ENCODE measurements at places on chromosomes 13 and 19. TPM values are rescaled to one million over a fixed set of nuclear protein-coding genes. Genes with fewer than 3 reads are reported as not detected.
A peak's percentile ranks its signal among the peaks of the same experiment; 100 is the strongest.

The ZNF575 gene
- not detected for total RNA-seq

The LCP1 gene
- total RNA-seq: not detected

The PRTN3 gene
- total RNA-seq: not detected

The TEX101 gene
- total RNA-seq: not detected

The KL gene
- not detected for total RNA-seq

DNA sequence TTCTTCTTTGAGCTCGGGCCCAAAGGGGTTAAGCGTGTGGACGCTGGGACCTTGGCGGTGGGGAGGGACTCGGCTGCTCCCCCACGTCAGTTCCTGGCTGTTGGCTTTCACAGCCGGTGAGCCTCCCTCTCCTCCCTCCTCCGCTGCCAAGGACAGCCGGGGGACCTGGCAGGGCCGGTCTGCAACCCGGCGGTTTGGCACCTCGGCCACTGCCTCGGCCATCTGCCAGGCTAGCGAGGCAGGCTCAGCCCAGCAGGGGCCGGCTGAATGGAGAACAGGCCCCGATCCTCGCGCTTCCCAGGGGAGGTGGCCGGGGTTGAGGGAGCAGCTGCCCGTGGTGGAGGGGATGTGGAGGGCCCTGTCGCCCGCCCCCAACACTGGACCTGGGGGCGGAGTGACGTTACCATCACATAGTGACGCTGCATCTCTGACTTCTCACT, 5.0 kb downstream of the TLE5 start:
- DNase-seq: peak; percentile 49

GRCh38 chr19:45667620-45668341, at the start of gene GIPR:
Gene GIPR, plus strand, starts transcription at chr19:45668221. Its CDS starts 1,300 bp downstream, at chr19:45669521.
- DNase-seq: peak; percentile 26

GRCh38 chr13:81017513-81018152, 676.7 kb upstream of the SPRY2 start:
- peak; percentile 49 for DNase-seq

- DNase-seq: no peak
Measured at GRCh38 chr13:48275507-48275906, 28.0 kb upstream of the RB1 start.

- DNase-seq: no peak
Measured at GRCh38 chr19:51227966-51228365, 3.1 kb downstream of the CD33 start.

GRCh38 chr13:36352350-36352749, 6.2 kb upstream of the SPART start:
- no peak for DNase-seq

- peak; percentile 98 for DNase-seq
Measured at GRCh38 chr13:72290962-72291681, 424.1 kb upstream of the DACH1 start.

DNA sequence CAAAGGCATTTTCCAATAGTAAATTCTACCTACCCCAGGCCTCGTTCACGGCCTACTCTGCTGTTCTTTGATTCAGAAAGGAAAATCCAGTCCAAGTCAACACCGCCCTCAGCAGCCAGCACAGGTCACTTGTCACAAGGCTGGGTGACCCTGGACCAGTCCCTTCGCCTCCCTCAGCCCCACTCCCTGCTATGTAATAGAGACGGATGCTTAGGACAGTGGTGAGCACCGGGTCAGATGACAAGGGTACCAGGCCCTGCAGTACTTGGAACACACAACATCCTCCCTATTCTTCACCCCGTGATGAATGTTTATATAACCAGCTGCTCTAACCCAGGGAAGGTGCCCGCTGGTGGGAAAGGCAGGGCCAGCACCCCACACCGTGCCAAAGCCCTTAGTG, 14.3 kb downstream of the LATS2 start:
- DNase-seq: no peak

GRCh38 chr13:60182907-60183306, 19.2 kb upstream of the DIAPH3 start:
- no peak for DNase-seq

- DNase-seq: no peak
Measured at GRCh38 chr19:2089001-2089711, 7.0 kb downstream of the MOB3A start.

- DNase-seq: peak; percentile 38
Measured at GRCh38 chr19:50460161-50460765, 16.0 kb upstream of the EMC10 start.

GRCh38 chr19:46607448-46607841, 6.3 kb downstream of the CALM3 start:
- no peak for DNase-seq

DNA sequence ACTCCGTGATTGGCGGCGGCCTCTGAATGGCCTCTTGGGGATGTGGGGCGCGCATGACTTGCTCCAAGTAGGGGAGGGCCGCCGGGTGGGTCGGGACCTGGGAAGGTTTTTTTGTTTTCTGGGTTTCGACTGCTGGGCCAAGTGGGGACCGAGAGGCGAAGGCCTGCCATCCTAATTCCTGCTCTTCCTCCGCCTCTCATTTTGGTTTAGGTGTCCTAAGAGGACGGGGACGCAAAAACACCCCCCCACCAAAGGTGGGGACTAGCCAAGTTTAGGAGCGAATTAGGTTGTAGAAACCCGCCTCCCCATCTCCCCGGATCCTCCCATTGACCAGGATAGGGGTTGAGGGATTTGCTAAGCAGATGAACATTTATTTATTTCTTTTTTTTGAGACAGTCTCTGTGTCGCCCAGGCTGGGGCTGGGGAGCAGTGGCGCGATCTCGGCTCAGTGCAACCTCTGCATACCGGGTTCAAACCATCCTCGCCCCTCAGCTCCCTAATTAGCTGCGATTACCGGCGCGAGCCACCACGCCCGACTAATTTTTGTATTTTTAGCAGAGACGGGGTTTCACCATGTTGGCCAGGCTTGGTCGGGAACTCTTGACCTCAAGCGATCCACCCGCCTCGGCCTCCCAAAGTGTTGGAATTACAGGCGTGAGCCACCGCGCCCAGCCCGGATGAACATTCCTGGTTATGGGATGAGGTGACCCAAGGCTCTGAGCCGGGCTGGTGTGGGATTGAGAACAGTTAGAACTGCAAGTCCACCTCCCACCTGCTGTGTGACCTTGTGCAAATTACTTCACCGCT, 838 bp downstream of the PPP2R1A start:
- peak; percentile 55 for DNase-seq

DNA sequence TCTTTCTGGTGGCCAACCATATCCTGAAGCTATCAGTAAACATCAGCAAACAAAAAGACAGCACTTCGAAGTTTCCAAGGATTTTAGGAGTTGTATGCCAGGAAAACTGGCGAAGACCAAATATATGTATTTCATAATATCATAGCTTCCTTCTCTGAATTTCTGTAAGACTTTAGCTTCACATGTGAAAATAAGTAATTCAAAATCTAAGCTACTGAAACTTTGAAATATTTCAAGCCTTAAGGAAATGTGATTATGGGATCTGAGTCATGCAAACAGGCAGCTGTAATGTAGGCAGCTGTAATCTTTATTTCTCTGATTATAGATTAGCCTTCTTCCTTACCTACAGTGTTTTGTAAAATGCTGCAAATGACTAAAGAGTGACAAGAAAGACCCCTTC, 70.7 kb upstream of the ANKRD10 start:
- peak; percentile 42 for DNase-seq

DNA sequence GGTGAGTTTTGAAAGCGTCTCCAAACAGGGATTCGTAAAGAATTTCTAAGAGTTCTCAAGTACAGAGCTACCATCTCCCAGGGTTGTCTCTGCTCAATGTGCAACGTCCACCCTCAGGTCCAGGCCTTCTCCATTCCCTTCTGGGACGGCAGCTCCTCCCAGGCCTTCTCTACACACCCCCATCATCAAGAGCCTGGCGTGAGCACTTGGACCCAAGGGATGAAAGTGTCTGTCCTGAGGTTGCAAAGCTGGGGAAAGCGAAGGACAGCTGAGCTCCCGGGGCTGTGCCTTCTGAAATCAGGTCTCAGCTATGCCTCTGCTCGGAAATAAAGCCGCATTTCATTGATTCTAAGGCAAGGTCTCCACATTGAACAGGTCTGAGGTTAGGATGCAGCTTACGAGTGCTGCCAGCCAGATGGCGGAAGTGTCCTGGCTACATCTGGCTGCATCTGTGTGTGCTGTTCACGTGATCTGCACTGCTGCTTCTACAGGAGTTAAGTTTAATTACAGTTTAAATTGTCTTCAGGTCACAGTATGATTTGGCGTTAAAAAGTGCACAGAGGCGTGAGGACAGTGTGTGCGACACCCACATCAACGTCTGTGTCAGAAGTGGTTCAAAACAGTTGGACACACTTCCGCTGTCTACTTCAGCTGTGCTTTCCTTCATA, 27.0 kb upstream of the MIER2 start:
- DNase-seq: no peak
